ENCODE measurements at places on chromosomes 11 and 22. TPM values are rescaled to one million over a fixed set of nuclear protein-coding genes. Genes with fewer than 3 reads are reported as not detected.

ZBTB16 gene
- polyA plus RNA-seq = 11.0 TPM

PVALB gene
- polyA plus RNA-seq = not detected

MMP27 gene
- not detected for polyA plus RNA-seq

TBX1 gene
- polyA plus RNA-seq = 0.71 TPM

AP1B1 gene
- polyA plus RNA-seq = 55.1 TPM

ZMAT5 gene
- polyA plus RNA-seq = 76.1 TPM

PHF21A gene
- polyA plus RNA-seq = 51.4 TPM

PANX3 gene
- not detected for polyA plus RNA-seq

KRTAP5-2 gene
- polyA plus RNA-seq = not detected

PPP2R1B gene
- polyA plus RNA-seq = 14.2 TPM

E2F8 gene
- polyA plus RNA-seq = 9.6 TPM

PATE2 gene
- polyA plus RNA-seq = not detected

RHOD gene
- polyA plus RNA-seq = 32.8 TPM

PRODH gene
- polyA plus RNA-seq = 3.4 TPM

SCN3B gene
- 0.77 TPM for polyA plus RNA-seq

SLCO2B1 gene
- polyA plus RNA-seq = not detected

MCHR1 gene
- 0.59 TPM for polyA plus RNA-seq

C11orf86 gene
- polyA plus RNA-seq = not detected

DCDC1 gene
- polyA plus RNA-seq = 0.76 TPM

CSF2RB gene
- not detected for polyA plus RNA-seq

SMTNL1 gene
- 0.47 TPM for polyA plus RNA-seq

APOL3 gene
- polyA plus RNA-seq = not detected

P4HA3 gene
- 0.27 TPM for polyA plus RNA-seq

FDX1 gene
- 30.0 TPM for polyA plus RNA-seq

MRGPRF gene
- polyA plus RNA-seq = 9.7 TPM

ARHGAP8 gene
- polyA plus RNA-seq = 1.2 TPM

VSIG10L2 gene
- not detected for polyA plus RNA-seq

GSTT4 gene
- not detected for polyA plus RNA-seq

OR51I1 gene
- not detected for polyA plus RNA-seq

ZDHHC8 gene
- polyA plus RNA-seq = 53.4 TPM

NPTXR gene
- polyA plus RNA-seq = 4.2 TPM

ARCN1 gene
- polyA plus RNA-seq = 117 TPM

PHOX2A gene
- polyA plus RNA-seq = not detected

C1QTNF5 gene
- 5.8 TPM for polyA plus RNA-seq

COX8A gene
- 1,014 TPM for polyA plus RNA-seq

FAM180B gene
- polyA plus RNA-seq = 0.12 TPM

CARNS1 gene
- 2.1 TPM for polyA plus RNA-seq

ZNF70 gene
- polyA plus RNA-seq = 2.3 TPM

CNTN5 gene
- polyA plus RNA-seq = 30.0 TPM

IL17REL gene
- polyA plus RNA-seq = not detected

OR5J2 gene
- polyA plus RNA-seq = not detected

PKDREJ gene
- polyA plus RNA-seq = not detected

CDC42EP2 gene
- 0.26 TPM for polyA plus RNA-seq

C11orf16 gene
- polyA plus RNA-seq = not detected

OR52I1 gene
- not detected for polyA plus RNA-seq

TUB gene
- 6.7 TPM for polyA plus RNA-seq

FJX1 gene
- 5.4 TPM for polyA plus RNA-seq

SCGB1A1 gene
- not detected for polyA plus RNA-seq

RBX1 gene
- 324 TPM for polyA plus RNA-seq

NRXN2 gene
- polyA plus RNA-seq = 1.3 TPM

SLN gene
- 3.1 TPM for polyA plus RNA-seq

TSGA10IP gene
- 1.1 TPM for polyA plus RNA-seq

RPS19BP1 gene
- 150 TPM for polyA plus RNA-seq
